ENCODE measurements at places on chromosomes 1 and 21.

DNA sequence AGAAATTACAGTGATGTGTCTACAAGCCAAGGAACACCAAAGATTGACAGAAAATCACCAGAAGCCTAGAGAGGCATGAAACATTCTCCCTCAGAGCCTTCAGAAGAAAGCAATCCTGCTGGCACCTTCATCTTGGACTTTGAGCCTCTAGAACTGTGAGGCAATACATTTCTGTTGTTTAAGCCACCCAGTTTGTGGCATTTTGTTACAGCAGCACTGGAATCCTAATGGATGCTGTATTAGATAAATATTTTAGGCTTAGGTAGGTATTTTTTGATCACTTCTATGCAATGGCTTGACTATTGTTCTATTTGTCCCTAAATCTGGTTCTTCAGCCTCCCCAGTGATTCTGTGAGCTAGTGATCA is 453.1 kb downstream of the LTN1 start:
- no peak for DNase-seq

GRCh38 chr1:236141447-236142252 is 689 bp upstream of the GPR137B start:
- DNase-seq = no peak

DNA sequence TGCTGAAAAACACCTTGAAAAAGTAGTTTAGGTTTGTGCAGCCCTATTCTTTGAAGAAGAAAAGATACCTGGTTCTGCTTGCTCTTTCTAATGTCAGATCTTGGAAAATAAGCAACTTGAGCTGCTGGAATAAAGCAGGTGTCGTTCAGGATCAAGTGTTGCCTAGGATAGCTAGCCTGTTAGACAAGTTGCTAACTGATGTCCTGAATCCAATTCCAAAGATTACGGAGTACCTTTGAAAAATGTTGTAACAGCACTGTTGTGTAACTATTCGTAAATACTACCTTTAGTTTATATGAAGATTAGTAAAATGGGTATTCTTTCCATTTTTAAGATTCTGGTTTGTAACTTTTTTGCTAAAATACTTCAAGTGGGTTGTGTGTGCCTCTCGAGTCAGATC is 151.5 kb downstream of the CLEC20A start:
- DNase-seq = no peak

DNA sequence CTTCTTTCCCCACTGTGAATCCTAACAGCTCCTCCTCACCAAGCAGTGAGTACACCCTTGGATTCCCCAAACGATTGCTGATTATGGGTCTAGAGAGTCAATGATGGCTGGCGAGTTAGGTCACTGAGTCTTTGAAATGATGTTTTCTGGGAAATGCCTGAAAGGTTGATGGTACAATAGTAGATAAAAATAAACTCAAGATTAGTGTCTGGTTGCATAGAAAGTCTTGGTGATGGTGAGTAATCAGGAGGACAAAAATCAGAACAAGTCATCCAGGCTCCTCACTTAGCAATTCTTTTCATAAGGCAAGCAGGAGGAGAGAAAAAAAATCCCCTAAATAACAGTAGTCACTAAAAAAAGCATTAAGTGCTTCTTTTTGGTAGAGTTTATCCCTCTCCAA is 22.6 kb downstream of the HLX start:
- DNase-seq = no peak

DNA sequence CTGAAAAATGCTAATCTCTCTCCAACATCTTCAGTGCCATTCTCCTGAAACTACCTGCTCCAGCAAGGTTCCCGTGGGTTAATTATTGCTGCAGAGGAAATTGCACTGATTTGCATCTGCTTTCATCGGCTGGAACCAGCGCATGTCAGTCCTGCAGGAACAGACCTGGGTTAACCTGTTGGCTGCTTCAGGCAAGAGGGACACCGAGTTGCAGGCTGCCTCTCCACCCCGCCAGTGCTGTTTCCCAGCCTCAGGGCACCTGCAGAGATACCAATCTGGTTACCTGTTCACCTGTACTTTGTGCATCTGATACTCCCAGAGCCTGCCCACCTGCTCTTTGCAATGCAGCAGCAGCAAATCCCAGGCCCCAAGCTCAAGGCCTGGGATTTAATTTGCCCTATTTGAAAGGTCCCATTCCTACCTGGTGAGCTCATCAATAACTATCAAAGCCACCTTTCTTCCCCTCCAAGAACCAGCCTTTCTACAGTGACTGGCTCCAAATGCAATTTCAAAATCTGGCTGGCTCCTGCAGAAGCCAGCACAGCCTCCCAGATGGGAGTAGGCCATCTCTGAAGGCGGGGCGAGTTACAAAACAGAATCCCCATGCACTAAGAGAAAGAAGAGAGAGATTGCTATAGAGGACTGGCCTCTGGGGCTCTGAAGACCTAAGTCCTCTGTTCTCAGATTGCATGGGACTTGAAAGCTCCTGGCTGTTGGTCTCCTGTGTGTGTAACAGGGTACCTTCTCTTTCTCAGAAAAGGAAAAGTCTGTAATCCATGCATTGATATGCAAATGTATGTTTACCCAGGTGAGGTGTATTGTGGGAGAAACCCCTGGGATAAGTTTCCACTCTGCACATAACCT is 67.8 kb downstream of the TOMM20 start:
- DNase-seq = no peak

DNA sequence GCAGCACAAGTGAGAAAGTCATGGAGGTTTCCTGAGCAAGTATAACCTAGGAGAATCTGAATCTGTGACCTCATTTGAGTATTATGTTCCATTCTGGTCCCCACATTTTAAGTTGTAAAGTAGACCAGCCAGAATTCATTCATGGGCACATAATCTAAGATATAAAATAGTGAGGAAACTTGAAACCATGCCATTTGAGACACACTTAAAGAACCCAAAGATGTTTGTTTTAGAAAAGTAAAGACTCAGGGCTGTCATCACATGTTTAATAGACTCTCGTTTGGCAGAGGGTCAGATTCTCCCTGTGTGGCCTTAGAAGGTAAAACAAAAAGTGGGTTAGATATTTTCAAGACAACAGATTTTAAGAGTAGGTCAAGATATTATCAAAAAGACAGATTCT is 6.4 kb downstream of the SZT2 start:
- DNase-seq = no peak

DNA sequence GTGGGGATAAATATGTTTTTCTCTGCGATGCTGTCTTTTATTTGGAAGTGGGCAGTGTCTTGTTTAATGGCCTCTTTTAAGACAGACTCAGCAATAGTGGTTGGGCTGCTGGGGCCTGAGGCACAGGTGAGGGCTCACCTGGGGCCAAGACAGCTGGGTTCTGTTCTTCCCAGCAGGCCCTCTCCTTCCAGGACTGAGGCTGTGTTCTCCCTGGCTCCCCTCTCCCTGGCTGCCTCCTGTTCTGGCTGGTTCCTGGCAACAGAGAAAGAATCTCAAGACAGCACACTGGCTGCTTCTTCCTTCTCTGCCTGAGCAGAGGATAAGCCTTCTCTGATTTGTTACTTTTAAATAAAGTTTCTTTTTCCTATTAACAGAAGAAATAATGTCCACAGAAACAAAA is 7.4 kb upstream of the GRHL3 start:
- DNase-seq = no peak

GRCh38 chr1:228336308-228337030 is 70.2 kb downstream of the TRIM11 start:
- no peak for DNase-seq

DNA sequence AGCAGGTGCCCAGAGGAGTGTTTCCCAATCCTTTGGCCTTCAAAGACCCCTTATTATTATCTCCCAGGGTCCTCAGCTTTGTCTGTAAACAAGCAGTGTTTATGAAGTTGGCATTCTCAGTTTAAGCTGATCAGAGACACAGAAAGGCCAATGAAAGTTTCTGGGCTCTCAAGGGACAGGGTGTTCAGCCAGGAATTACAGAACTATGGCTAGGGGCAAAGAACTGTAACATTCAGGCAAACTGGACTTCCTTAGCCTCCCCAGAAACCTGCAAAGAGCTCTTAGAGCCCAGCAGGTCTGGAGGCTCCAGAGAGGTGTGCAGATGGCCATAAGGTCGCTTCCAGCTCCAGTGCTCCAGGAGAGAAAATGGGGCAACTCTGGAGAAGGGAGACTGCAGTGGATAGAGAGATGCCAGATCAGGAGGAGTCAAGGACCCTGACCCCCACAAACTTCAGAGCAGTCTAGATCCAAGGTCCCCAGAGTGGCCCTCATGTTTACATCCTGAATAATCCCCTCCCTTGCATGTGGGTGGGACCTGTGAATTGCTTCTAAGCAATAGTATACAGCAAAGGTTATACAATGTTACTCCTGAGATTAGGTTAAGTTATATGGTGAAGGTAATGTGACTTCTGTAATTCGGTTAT is 6.2 kb downstream of the ECHDC2 start:
- no peak for DNase-seq

DNA sequence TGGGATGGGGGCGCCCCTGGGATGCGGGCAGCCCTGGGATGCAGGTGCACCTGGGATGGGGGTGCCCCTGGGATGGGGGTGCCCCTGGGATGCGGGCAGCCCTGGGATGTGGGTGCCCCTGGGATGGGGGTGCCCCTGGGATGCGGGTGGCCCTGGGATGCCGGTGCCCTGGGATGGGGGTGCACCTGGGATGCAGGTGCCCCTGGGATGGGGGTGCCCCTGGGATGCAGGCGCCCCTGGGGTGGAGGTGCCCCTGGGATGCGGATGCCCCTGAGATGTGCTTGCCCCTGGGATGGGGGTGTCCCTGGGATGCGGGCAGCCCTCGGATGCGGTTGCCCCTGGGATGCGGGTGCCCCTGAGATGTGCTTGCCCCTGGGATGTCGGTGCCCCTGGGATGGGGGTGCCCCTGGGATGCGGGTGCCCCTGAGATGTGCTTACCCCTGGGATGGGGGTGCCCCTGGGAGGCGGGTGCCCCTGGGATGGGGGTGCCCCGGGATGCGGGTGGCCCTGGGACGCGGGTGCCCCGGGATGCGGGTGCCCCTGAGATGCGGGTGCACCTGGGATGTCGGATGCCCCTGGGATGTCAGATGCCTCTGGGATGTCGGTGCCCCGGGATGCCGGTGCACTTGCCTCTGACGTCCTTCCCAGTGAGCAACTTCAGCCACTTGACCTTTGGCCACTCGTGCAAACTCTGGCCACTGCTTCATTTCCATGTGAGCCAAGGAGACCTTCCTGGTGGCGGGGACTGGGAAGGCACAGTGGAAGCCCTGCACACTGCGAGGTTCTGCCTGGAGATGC is 37.3 kb upstream of the SLC19A1 start:
- no peak for DNase-seq

DNA sequence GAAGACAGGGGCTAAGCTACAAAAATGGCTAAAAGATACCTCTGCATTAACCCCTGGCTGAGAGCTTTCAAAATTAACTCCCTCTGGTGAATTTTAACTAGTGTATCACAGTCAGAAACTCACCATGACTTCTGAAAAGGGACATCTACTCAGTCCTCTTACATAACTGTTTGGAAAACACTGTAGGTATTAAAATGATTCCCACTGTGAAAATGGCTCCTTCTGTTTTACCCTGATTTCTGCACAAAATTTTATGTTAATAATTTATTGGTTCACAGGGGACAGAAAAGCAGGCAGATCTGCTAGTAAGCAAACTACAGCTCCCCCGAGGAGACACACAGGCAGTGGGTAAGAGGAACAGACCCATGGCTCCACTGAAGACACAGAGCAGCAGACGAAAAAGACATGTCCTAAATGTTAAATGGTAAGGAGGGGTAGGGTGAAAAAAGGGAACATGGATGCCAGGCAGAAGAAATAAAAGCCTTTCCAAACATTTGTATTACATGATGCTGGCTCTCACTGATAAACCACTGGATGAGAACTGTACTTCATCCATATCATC is 111.7 kb downstream of the SLC45A1 start:
- DNase-seq = no peak

DNA sequence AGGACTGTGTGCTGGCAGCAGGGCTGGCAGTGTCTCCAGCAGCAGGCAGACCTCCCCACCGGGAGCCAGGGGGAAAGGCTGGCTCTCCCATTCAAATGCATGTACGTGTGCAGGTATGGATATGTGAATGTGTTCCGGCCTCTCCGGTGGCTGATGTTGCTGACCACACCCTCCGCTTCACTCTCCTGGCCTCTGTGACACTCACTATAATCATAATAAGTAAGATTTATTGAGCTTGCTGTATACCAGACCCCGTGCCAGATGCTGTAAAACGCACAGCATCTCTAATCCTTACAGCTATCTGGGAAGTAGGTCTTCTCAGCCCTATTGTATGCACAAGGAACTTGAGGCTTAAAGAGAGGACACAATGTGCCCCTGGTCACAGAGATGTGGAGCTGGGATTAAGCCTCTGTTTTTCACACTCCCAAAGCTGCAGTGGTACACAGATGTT is 20.5 kb upstream of the ARTN start:
- DNase-seq = no peak

GRCh38 chr1:61300899-61301298 is 218.5 kb downstream of the NFIA start:
- DNase-seq = no peak

GRCh38 chr1:78267513-78268218 is 221.9 kb downstream of the GIPC2 start:
- DNase-seq = no peak

- DNase-seq = no peak
Observed at GRCh38 chr1:205442051-205442725, 13.7 kb downstream of the BLACAT1 start.

DNA sequence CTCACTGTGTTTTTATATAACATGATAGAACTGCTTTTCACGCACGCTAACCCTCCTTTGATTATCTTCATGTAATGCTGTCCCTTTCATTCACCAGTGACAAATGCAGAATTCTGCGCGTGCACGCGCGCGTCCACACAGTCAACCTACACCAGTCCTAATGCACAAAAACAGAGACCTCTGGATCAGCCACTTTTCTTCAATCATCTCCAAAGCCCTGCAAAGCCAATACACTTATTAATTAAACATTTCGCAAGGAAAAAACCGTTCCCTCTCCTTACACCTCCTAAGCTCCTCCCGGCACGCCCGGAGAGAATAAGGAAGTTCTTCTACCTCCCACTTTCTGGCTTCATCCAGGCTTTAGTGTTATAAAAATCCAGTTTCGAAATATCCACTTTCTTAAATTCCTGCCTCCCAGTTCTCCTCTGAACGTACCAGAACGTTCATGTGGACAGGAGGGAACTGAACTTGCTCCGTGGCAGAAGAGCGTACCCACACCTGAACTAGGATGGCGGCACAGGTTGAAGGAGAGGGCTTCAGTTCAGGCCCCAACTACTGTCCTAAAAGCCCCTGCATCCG is 4.6 kb downstream of the LMX1A start:
- no peak for DNase-seq

DNA sequence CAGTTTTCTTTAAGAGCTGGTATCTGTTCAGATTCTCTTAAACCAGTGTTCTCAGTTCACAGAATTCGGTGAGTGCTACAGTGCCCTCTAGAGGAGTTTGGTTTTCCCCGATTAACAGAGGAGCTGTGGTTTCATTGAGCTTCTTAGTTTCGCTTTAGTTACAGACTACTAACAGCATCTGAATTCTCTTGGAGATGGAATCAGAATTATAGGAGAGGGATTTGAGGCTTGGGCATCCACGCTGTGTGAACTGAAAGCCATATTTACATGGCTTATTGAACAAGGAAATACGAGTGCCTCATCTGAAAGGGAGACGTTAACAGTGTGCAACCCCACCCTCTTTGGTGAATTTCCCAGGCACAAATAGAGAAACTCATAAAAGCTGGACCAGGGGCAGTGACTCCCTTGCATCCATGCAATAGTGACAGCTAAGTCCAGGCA is 202.0 kb downstream of the USH2A start:
- no peak for DNase-seq

- no peak for DNase-seq
Observed at GRCh38 chr1:92446546-92446945, 40.2 kb downstream of the GFI1 start.

All from activated naive CD4-positive, alpha-beta T cell (primary cell).